ENCODE measurements at places on chromosomes 6 and 20.

- DNase-seq: no peak
Observed at GRCh38 chr6:25301362-25301761, 22.2 kb downstream of the CARMIL1 start.

GRCh38 chr6:134138226-134138975 lies 86.0 kb upstream of the SLC2A12 start:
- DNase-seq: no peak

- DNase-seq: no peak
Observed at GRCh38 chr20:48246061-48246790, 460.9 kb upstream of the SULF2 start.

DNA sequence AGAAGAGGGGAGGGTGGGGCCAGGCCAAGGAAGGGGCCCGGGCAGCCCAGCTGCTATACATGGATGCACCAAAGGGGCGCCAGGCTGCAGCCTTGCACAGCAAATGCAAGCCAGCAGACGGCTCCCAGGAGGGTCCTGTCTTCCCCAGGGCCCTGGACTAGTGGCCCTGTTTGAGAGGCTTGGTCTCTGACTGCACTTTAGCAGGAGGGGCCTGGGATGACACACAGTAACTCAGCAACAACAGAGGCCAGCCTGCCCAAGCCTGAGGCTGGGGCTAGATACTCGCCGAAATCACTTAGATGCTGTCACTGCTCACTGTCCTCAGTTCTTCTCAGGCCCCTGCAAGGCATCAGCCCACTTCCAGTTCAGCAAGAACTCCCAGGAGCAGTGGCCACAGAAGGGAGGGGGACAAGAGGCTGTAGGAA lies 73.5 kb downstream of the TRAM2 start:
- DNase-seq: no peak

- no peak for DNase-seq
Observed at GRCh38 chr20:25011831-25012241, 19.3 kb upstream of the APMAP start.
